ENCODE measurements at places on chromosomes 2 and 18.

DNA sequence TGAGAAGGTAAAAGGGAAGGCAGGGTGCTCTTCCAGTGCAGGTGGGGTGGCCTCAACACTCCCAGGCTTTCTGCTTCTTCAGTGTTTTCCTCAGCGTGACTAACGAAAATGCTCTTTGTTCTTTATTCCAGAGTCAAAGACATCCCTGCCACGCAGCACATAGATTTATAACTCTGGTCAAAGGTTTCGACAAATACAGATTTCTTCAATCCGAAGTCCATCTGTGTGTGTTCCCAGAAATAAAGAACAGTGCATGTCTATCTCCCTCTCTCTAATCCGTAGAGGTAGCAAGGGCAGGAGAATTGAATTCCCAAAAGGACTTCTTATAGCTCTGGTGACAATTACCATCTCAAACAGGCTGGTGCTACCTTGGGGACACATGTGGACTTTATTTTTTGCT lies 26.4 kb upstream of the TDRD15 start:
- DNase-seq: no peak

DNA sequence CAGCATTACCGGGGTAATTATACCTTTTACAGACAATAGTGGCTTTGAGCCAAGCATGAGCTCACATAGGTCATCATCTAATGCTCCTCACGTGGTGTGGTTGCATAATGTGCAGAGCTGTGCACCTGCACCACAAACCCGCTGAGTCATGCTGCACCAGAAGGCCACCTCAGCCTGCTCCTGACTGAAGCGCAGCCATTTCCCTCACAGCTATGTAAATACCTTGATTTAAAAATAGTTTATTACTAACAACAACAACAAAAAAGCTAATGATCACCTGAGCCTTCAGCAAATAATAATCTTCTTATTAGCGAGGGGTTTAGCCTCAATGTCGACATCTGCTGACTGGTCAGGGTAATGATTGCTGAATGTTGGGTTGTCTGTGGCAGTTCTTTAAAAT lies 238.8 kb downstream of the MBD5 start:
- no peak for DNase-seq

- DNase-seq: no peak
Observed at GRCh38 chr2:182631299-182631698, 84.8 kb upstream of the DNAJC10 start.

GRCh38 chr2:20662308-20662937 lies 4.5 kb upstream of the GDF7 start:
- no peak for DNase-seq

GRCh38 chr2:241017228-241017940 lies 19.0 kb downstream of the SNED1 start:
- no peak for DNase-seq

DNA sequence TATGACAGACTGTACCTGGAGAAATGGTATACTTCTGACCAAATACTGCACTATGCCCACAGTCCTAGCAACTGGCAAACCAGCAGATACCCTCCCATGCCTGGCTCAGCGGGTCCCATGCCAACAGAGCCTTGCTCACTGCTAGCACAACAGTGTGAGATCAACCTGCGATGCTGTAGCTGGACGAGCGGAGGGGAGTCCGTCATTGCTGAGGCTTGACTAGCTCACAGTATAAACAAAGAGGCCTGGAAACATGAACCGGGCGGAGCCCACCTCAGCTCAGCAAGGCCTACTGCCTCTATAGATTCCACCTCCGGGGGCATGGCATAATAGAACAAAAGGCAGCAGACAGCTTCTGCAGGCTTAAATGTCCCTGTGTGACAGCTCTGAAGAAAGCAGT lies 93.2 kb upstream of the CAB39 start:
- no peak for DNase-seq

- no peak for DNase-seq
Observed at GRCh38 chr2:81550277-81550676, 1245.7 kb upstream of the LRRTM1 start.

- no peak for DNase-seq
Observed at GRCh38 chr2:11379558-11379957, 35.1 kb upstream of the ROCK2 start.

- no peak for DNase-seq
Observed at GRCh38 chr2:165425556-165425955, 43.9 kb upstream of the CSRNP3 start.

GRCh38 chr2:208407667-208408066 lies 1.1 kb downstream of the PTH2R start:
- no peak for DNase-seq

- DNase-seq: no peak
Observed at GRCh38 chr2:169739351-169739750, 5.7 kb downstream of the KLHL23 start.

DNA sequence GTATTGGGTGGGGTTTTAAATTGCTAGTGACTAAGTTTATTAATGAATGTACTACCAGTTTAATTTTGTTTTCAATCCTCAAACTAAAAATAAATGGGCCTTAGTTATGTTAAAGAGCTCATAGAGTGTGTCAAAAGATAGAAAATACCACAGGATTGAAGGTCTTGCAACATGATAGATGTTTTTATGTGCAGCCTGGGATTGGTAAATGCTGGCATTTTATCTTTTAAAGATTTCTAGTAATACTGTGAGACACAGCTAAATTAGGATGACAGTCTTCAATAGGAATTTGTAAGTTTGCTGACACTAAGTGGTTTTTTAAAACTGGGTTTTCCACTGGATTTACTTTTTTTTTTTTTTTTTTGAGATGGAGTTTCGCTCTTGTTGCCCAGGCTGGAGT lies 122.3 kb downstream of the HAUS1 start:
- no peak for DNase-seq

DNA sequence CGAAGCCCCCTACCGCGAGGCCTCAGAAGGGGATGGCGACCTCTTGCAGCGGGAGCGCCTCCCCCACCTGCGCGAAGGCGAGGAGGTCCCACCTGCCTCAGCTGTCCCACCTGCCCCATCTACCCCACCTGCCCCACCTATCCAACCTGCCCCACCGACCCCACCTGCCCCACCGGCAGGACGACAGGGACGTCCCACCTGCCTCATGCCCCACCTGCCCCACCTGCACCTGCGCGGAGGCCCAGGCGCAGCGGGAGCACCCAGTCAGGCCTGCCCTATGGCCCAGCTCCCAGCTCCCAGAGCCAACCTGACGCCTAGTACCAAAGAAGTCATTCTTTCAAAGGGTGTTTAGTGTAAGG lies 489.1 kb upstream of the SMIM21 start:
- no peak for DNase-seq

- no peak for DNase-seq
Observed at GRCh38 chr2:105396254-105397024, 2.4 kb downstream of the FHL2 start.

GRCh38 chr2:637406-637776 lies 39.8 kb downstream of the TMEM18 start:
- DNase-seq: no peak

GRCh38 chr2:105800953-105801635 lies 56.4 kb downstream of the NCK2 start:
- DNase-seq: no peak

DNA sequence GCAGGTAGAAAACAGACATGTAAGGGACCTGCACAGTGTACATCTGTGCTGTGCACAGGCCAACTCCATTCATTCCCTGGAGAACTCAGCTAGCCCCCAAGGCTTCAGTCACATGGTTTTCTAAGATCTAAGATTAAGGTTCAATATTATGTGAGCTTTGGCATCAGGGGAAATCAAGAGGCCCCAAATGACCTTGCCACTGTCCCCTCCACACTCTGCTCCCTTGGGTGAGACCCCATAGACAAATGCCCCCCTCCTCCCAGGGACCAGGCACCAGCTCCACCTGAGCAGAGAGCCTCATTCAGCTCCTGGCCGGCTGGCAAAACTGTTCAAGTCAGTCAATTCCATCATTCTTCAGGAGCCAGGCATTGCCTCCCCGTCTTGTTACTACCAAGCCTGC lies 93.6 kb upstream of the TMEM18 start:
- DNase-seq: no peak

DNA sequence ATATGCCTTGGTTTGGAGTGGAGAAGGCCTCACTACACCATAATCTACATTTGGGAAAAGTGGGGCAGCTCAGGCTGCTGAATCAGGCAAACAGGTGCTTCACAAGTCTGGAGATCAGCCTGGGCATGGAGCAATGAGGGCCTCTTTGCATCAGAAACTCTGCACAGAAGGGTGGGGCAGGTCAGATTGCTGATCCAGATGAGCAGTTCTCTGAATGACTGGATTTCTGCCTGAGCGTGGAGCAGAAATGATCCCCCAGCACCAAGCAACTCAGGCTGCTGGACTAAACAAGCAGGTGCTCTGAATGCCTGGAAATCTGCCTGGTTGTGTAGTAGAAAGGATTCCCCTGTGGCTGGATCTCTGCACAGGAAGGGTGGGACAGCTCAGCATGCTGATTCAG lies 605.3 kb upstream of the ZNF804A start:
- no peak for DNase-seq

- DNase-seq: no peak
Observed at GRCh38 chr18:54134053-54134452, 90.4 kb downstream of the MBD2 start.

GRCh38 chr2:187187519-187187918 lies 260.5 kb downstream of the CALCRL start:
- DNase-seq: no peak

DNA sequence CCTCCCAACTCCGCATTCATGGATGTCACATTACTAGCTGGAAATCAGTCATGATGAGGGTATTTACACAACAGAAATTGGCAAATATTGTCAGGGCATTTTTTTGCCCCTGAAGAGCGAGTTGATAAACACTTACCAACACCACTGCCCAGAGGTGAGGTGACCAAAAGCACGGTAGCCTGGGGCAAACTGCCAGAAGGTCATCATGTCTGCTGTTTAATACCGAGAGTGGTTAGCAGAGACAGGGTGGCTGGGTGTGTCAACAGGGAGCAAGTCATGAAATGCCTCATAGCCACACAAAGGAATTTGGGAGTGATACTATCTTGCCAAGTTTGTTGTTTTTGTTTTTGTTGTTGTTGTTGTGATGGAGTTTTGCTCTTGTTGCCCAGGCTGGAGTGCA lies 37.0 kb upstream of the EPC2 start:
- DNase-seq: no peak

- DNase-seq: no peak
Observed at GRCh38 chr2:44207102-44207501, 38.4 kb downstream of the PPM1B start.

DNA sequence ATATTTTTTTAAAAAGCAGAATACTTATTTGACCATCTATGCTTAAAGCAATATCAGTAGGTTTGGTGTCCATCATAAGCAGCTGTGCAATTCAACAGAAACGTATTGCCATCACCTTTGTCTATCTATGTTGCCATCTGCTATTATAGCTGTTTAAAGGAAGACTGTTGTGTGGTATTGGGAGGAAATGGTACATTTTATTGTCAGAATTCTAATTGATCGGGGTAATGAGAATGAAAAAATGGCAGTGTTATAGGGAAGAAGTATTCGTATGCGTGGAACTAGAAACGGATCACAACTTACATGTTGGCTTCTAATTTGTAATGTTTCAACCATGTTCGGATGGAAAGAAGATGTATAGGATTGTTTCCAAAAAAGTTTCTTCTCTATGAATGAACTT lies 90.3 kb upstream of the RANBP2 start:
- DNase-seq: no peak

DNA sequence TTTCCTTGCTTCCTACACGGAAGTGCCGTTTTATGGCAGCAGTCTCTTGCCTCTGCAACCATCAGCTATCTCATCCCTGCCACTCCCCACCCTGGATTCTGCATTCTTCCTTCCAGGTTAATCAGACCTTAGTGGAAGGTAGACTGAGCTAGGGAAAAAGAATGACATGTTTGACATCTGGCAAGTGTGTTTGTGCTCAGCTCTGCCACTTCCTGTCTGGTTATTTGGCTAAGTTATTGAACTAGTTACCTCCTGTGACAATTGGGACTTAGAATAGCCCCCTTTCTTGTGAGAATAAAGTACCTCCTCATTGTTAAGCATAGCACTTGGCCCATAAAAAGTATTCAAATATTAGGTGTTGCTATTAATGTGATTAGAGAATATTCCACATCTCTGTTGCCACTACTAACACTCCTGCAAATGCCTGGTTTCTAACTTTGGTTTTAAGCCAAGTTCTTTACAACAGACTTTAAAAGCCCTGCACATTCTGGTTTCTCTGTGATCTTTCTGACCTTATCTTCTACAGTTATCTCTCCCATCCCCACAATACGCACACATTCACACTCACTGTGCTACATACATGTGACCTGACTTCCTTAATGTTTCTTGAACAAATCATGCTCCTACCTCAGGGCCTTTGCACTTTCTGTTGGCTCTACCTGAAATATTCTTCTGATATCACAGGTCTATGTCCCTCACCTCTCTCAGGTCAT lies 10.8 kb upstream of the MAPRE2 start:
- no peak for DNase-seq

GRCh38 chr2:170885130-170885791 lies 43.8 kb upstream of the GORASP2 start:
- no peak for DNase-seq

All from occipital lobe (tissue), 3 donors.